ENCODE measurements at places on chromosomes 11 and 22.

- no peak for DNase-seq
Observed at GRCh38 chr11:119078675-119079420, 5.8 kb upstream of the HMBS start.

GRCh38 chr11:13333456-13333957, 55.9 kb downstream of the BMAL1 start:
- no peak for DNase-seq

GRCh38 chr22:46025973-46026898, 49.3 kb upstream of the WNT7B start:
- no peak for DNase-seq

DNA sequence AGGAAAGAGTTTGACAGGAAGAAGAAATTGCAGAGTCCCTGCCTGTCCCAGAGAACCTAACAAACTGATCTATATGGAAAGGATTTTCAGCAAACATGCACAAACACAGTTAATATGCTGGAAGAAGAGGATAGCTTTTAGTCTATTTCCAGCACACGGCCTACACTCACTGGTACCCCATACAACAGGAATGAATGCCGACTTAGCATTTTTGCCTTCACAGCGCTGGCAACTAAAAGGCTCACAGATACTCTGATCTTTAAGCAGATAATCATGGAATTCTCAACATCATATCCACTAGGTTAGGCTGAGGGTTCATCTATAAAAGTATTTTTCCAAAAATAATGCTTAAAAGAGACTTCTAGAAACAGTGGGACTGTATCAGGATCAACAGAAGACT, 9.8 kb upstream of the TUBA8 start:
- no peak for DNase-seq

GRCh38 chr11:116955548-116955947, 118.1 kb upstream of the APOA1 start:
- DNase-seq = no peak

- DNase-seq = no peak
Observed at GRCh38 chr11:106369224-106369623, 291.8 kb downstream of the AASDHPPT start.

DNA sequence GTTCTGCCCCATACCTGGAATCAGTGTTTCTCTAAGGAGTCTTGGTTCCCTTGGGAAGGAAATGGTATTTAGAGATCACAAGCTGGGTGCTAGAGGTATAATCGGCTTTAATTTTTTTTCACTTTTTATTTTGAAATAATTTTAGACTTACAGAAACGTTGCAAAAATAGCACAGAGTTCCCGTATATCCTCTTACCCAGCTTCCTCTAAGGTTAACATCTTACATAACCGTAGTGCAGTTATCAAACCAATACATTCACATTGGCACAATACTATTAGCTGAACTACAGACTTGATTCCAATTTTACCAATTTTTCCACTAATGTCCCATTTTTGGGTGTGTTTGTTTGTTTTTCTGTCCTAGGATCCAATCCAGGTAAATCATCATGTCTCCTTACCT, 63.8 kb downstream of the RBX1 start:
- DNase-seq = no peak

DNA sequence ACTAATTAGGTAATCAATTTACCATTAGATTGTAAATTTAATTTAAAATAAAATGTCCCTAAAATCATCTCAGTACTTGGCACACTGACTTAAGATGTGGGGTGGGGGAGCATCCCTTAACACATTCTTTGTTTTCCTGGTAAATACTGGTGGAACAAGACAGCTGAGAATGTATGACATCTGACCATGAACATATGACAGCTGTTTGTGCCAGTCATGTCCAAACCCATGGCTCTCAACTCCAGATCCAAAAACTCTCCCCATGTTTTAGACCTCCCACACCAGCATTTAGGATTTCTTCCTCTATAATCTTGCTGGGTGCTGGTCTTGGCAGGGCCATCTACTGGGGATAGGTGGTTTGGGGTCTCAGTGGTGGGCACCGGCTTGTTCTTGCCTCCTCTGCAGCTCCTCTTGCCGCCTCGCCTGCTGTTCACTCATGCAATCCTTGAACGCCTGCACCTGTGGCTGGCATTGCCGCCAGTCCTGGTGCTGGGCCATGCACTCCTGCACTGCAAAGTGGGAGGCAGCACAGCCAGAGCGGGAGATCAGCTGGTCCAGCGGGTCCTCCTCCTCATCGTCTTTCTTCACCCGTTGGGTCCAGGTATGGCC, 3.8 kb downstream of the COA4 start:
- no peak for DNase-seq

DNA sequence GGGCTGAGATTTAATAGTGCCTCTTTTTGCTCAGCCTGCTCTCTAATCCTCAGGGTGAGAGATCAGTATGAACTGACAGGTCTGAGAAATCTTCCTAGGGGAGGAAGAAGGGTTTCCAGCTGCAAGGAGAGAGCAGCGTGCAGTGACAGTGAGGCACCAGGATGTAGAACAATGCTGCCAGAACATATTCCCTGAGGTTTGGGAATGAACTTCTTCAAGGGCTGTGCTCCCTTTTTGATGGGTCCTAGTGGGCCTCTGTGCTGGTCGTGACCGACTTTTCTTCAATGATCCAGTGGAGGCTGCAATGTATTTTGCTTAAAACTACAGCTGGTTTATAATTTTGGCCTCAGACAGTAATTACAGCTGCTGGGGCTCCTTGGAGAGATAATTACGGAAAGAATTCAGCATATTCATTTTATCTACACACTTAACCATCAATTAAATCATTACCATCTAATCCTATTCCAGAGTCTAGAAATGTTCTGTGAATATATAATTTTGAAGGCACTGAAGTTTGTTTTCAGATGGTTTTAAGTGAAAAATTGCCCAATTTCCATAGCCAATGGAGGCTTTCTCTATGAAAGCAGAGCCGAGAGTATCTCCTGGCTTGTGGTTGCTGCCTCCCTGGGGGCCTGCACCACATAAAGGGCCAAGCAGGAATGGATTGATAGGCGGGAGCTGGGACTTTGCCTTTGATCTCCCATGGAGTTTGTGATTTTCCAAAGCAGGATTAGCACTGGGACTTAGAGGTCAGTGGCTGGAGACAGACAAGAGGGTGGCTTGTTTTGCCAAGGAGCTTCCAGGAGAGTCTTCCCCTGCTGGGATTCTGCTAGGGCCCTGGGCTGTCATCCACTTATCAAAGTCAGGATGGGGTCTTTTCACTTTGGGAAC, 41.0 kb upstream of the OLFML1 start:
- no peak for DNase-seq

DNA sequence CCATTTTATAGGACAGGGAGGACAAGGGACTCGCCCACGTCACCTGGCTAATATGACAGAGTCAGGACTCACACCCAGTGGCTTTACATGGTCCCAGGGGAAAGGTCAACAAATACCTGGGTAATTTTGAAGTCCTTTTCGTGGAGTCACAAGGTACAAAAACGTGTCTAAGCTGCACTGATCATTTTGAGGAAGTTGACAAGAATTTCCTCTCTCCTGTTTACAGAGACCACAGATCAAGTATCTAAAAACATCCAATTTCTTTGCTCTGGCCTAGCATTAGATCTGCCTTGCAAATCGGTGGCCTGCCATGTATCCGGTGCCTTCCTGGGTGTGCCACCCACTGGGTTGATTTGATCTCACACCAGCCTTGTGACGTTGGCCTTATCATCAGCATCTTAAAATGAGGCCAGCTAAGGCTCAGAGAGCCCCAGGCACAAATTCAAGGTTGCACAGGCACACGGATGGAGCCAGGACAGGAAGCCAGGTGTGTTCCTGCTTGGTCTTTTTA, 17.6 kb downstream of the GDPD5 start:
- DNase-seq = no peak

- no peak for DNase-seq
Observed at GRCh38 chr11:65420506-65420905, 2.1 kb upstream of the NEAT1 start.

- DNase-seq = no peak
Observed at GRCh38 chr11:108122166-108122628, 830 bp downstream of the ACAT1 start.

GRCh38 chr11:61839742-61840141, 11.6 kb downstream of the FADS2 start:
- no peak for DNase-seq

DNA sequence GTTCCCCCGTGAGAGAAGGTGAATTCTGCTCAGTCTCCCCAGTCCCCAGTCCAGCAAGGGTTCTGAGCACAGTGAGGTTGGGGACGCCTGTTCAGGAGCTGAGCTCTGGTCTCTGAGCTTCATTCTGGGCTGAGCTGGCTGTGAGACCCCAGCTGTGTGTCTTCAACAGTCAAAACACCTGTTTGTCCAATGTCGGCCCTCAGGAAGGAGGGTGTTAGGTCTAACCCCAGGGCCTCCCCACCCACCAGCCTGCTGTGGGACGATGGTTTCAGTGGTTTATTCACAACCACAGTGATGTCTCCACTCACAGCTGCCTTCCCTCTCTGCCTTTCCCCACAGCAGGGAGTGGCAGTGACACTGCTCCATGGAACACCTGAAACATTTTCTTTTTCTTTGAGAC, 1282.9 kb downstream of the TBC1D22A start:
- no peak for DNase-seq

- DNase-seq = no peak
Observed at GRCh38 chr22:28139961-28140360, 220.9 kb upstream of the PITPNB start.

DNA sequence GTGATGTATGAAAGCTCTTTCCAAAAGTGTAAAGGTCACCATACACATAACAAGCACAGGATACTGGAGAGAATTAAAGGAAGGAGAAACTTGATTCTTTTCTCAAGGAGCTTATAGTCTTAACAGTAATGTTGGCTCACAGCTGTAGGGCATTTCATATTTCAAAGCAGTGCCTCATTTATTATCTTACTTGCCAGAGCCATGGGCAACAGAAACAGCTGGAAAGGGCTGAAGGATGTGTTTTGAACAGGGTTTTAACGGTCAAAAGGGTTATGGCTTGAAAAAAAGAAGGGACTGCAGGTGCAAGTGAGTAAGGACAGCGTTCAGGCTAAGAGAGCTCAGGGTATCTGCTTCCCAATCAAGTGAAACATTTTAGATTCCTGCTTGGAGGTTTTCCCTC, 2.7 kb upstream of the GRAMD1B start:
- DNase-seq = no peak

GRCh38 chr11:28114731-28115130, 6.5 kb downstream of the METTL15 start:
- no peak for DNase-seq

GRCh38 chr11:44512818-44513217, 52.6 kb upstream of the CD82 start:
- no peak for DNase-seq
